Lung (tissue), 17 donors: ENCODE measurements at places on chromosomes 3 and 15. TPM values are rescaled to one million over a fixed set of nuclear protein-coding genes. Genes with fewer than 3 reads are reported as not detected.

GPR149 gene
- polyA plus RNA-seq: not detected

TMEM42 gene
- polyA plus RNA-seq: 12.0 TPM

LPP gene
- 11.1 TPM for polyA plus RNA-seq

GALK2 gene
- 12.4 TPM for polyA plus RNA-seq

AMIGO3 gene
- 0.63 TPM for polyA plus RNA-seq

ARGFX gene
- polyA plus RNA-seq: not detected

GATM gene
- 2.8 TPM for polyA plus RNA-seq

CSPG4 gene
- polyA plus RNA-seq: 16.0 TPM

HDC gene
- 1.4 TPM for polyA plus RNA-seq

TMEM39A gene
- polyA plus RNA-seq: 9.3 TPM

A4GNT gene
- polyA plus RNA-seq: 0.06 TPM

DNASE1L3 gene
- polyA plus RNA-seq: 10.7 TPM

RASGRF1 gene
- polyA plus RNA-seq: 10.9 TPM
